ENCODE measurements at places on chromosomes 11 and 22.

GRCh38 chr11:10541561-10541930, 559 bp upstream of the RNF141 start:
- ATAC-seq, result no peak

DNA sequence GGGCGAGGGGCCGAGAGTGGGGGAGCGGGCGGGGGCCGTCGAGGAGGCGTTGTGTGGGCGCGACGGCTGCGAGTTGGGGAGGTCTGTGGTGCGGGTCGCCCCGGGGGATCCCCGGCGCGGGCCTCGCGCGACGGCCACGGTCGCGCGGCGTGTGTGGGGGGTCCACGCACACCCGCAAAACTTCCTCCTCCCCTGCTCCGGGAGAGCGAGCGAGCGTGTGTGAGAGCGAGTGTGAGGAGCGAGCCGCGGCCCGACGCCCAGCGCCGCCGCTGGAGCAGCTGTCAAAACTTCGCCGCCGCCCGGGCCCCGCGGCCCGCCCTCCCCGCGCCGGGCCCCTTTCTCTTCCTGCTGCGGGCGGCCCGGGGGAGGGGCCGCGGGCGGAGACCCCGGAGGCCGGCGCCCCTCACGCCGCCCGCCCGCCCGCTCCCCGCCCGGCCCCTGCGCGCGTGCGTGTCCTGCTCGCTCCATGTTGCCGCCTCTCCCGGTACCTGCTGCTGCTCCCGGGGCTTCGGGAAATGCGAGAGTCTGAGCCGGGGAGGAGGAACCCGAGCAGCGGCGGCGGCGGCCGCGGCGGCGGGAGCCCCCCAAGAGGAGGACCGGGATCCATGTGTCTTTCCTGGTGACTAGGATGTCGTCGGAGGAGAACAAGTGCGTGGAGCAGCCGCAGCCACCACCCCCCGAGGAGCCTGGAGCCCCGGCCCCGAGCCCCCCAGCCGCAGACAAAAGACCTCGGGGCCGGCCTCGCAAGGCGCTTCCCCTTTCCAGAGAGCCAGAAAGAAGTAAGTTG, 9.0 kb upstream of the CCT8L2 start:
- ATAC-seq, result no peak

GRCh38 chr22:35620624-35621251, 3.6 kb upstream of the MB start:
- ATAC-seq, result no peak

DNA sequence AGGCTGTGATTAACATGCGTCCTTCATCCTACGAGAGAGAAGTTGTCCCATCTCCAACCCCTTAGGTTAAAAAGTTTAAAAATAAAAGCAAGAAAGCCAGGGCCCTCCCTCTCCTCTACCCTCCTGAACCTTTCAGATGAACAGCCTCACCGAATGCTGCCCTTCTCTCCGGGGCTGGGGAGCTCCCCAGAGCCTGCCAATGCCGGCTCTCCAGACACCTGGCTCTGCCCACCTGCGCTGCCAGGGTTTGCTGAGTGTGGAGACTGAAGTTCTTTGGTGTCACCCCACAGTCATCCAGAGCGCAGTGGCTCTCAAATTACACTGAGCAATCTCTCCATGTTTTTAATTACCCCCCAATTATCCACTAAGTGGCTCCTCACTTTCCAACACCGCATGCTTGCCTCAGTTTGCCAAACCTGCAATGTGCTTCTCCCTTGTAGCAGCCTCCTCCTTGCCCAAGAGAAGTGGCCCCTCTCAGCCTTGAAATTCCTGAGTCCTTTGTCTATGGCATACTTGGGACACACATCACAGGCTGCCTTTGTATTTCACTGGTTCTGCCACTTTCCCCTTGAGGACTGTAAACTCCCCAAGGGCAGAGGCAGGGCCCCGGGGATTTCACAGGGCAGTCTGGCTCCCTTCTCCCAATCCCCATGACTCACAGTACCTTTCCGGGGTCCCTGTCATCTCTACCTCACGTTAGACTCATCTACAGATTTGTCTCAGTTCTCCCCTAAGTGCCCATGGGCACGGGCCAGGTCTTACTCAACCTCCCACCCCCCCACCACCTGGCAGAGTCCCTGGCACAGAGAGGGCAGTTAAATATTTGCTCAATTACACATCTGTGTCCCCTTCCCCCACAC, 2.0 kb downstream of the MYH9 start:
- peak; percentile 21 for ATAC-seq

DNA sequence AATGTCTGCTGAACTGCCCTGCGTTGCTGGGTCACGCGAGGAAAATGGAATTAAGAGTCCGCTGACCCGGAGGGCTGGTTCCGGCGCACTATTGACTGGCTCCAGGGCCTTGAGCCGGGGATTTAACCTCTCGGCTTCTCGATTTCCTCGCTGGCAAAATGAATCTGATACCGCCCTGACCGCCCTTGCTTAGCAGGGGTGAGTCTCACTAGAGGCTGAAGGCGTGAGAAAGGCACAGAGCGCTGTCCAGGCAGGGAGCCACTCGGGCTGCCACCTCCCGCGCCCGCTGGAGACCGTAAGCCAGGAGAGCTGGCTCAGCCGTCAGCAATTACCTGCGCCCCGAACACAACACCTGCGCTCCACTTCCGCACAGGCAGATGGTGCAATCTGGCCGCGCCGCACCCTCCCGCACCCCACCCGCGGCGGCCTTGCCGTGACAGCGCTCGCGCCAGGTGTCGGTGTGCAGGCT, 65.6 kb downstream of the BUD13 start:
- ATAC-seq, result no peak

- no peak for ATAC-seq
Observed at GRCh38 chr11:76752321-76753143, 30.6 kb upstream of the TSKU start.

DNA sequence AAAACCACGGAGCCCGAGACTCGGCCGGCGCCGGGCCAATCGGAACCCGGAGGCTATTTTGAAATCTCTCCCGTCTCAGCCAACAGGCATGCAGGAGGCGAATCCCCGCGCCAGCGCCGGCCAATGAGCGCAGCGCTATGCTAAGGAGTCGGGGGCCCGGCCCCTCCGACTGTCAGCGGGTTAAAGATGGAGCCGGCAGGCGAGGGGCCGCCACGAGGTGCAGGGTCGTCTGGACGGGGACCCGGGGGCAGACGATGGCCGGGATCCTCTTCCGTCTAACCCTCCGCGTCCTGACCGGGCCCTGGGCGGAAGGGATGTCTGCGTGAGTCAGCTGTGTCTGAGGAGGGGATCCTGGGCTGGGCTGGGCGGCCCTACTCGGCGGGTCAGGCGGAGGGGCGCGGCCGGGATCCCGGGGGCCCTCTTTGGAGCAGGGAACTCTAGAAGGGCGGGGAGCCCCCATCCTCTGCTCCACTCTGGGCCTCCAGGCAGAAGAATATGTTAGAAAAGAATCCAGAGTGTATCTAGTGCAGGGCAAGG, 10.0 kb downstream of the SDF2L1 start:
- peak; percentile 98 for ATAC-seq

DNA sequence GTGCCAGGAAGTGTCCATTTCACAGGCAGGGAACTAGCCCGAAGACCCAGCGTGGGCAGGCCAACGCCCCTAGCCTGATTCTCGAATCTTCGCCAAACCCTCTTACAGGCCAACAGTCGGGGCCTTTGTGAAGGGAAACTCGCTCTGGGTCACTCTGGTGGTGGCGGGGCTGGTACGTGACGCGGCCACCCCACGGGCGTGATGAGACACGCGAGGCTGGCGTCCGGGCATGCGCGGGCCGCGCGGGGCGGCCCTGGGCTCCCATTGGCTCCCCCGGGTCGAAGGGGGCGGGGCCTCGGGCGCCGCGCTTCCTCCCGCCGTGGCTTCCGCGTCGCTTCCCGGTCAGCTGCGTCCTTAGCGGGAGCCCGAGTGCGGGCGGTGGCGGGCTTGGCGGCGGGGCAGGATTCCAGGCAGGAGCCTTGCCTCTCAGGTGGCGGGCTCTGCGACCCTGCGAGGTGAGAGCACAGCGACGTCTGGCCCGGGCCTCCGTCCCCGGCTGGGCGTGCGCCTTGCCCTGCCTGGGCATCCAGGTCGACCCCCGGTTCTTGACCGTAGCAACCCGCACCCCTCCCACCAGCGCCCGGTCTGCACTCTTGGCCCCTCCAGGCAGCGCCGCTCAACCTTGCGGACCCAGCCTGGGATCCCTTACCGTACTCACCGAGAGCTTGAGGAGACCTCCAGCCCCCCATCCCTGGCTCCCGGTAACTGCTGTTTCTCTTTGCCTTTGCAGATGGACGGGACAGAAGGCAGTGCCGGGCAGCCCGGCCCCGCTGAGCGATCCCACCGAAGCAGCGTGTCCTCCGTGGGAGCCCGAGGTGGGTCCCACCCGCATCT, at the start of gene FRMD8:
FRMD8 (plus strand) TSS at position 331 of the 834 bp plus-strand sequence; CDS start at position 731, 400 bp downstream.
- peak; percentile 44 for ATAC-seq

DNA sequence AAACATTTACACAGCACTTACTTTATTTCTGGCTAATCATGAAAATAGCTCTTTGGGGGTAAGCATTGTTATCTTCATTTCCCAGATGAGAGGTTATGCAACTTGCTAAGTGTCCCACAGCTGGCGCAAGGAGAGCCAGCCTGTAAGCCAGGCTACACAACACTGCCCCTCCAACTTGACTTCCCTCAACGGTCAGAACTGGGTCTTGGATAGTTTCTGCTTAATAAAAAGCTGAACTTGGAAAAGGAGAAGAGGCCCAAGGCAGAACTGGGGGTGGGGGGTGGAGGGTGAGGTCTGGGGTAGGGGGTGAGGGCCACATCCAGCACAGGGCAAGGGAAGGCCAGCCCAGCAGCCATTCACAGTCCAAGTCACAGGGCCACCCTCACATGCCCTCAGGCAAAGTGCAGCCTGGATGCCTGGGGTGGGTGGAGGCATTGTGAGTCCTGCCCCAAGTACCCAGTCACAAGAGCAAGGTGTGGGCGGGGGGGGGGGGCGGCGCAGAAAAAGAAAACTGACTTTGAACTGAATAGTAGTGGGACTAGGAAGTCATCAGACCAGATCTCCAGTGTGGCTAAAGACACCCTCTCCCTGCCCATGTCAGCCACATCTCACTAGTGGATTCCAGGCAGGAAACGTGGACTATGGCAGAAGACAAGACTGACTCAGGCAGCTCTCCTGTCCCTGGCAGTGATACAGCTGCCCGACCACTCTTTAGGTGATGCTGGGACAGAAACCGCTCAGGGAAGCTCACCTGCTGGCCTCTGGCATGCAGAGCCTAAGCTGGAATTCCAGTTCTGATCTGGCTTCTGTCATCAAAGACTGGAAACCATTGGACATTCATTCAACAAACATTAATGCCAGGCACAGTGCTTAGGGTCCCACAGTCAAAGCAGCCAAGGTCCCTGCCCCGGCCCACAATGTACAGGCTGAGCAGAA, 52.4 kb downstream of the PACSIN2 start:
- no peak for ATAC-seq

GRCh38 chr11:34433899-34434298, 4.8 kb upstream of the CAT start:
- no peak for ATAC-seq

- ATAC-seq, result no peak
Observed at GRCh38 chr11:93084727-93085505, 112.9 kb downstream of the SLC36A4 start.

DNA sequence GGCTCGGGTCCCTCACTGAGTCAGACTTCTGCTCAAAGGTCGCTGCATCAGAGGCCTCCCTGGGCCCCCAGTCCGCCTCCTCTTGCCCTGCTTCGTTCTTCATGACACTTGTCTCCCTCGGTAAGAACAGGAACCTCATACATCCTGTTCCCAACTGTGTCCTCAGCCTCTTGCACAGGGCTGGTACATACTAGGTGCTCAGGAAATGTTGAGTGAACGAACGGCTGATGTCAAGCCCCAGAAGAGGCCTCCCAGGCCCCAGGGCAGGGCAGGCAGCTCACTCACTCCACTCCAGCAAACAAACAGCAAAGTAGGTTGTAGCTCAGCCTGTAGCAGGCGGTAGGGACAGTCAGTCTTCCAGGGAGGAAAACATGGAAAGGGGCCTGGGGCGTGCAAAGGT, 17.2 kb downstream of the SYNGR1 start:
- ATAC-seq, result no peak

GRCh38 chr11:117877120-117877784, 794 bp upstream of the FXYD6 start:
- ATAC-seq, result no peak

- no peak for ATAC-seq
Observed at GRCh38 chr11:931385-931784, 5.7 kb downstream of the AP2A2 start.

- ATAC-seq, result no peak
Observed at GRCh38 chr11:2799881-2800654, 85.5 kb downstream of the CDKN1C start.

GRCh38 chr11:135001581-135001980, 589.5 kb upstream of the B3GAT1 start:
- no peak for ATAC-seq

DNA sequence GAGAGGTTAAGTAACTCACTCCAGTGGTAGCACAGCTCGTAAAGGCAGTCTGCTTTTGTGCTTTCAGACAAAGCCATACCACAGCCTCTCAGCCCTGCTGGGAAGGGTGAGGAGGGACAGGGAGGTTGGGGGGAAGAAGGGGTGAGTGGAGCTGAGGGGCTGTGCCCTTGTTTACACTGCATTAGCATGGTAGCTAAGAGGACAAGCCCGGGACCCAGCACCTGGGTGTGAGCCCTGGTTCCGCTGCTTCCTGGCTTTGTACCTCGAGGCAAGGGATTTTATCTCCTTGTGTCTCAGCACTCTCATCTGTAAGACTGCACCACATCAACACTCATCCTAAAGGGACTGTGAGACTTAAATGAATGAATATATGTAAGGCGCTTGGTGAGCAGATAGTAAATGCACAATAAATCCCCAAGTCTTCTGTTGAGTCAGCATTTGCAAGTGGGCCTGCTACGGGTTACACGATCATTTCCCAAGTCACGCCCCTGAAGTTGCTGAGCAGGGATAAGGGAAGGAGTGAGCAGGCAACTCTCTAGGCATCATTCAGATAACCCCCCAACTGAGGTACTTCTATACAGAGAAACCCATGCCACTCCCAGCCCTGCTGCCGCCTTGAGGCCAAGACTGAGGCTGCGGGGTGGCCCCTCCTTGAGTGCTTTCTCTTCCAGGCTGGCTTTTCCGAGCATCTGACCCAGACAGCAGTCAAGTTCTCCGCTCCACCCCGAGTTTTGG, 7.5 kb downstream of the RASD2 start:
- no peak for ATAC-seq

DNA sequence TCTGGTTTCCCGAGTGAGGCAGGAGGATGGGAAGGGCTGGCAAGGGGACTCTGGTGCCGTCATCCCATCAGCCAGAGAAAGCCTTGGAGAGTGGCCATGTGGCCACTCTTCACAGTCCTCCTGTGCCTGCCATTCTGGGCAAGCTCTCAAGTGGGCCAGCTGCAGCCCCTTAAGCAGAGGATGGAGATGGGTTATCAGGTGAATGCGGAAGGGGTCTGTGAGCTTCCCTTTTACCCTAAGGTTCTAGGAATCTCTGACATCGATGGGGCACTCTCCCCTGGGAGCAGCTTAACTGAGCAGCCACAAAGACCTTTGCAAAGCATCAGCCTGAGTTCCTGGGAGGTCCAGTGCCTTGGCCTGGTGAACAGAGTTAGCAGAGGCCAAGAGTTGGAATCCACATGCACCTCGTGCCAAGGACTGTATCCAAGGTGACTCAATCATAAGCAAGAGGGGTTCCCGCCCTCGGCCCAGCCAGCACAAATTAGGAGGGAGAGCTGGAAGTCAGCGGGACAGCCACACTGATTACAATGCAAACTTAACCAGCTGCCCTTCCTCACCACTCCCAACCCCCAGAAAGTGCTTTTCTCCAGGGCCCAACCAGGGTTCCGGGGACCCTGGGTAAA, 193.6 kb downstream of the BUD13 start:
- ATAC-seq, result no peak

Data from activated CD4-positive, CD25-positive, alpha-beta regulatory T cell treated with anti-CD3 and anti-CD28 coated beads, Interleukin-2, amount 50 U/mL, for 24 hours (primary cell).